Urinary bladder (tissue), 4 donors: ENCODE measurements at places on chromosomes 13 and 19. TPM values are rescaled to one million over a fixed set of nuclear protein-coding genes. Genes with fewer than 3 reads are reported as not detected.

The ZNF823 gene
- 35.1 TPM for total RNA-seq

The ZNF112 gene
- 18.7 TPM for total RNA-seq

The SH2D3A gene
- 11.4 TPM for total RNA-seq

The FAM216B gene
- not detected for total RNA-seq

The C13orf46 gene
- total RNA-seq: 0.85 TPM

The TEX101 gene
- not detected for total RNA-seq

The SYT3 gene
- 0.16 TPM for total RNA-seq

The AP2S1 gene
- 43.5 TPM for total RNA-seq

The PTH2 gene
- total RNA-seq: not detected

The KLK1 gene
- total RNA-seq: not detected

The SLC6A16 gene
- total RNA-seq: 0.26 TPM

The GPC5 gene
- total RNA-seq: 5.0 TPM

The ZNF77 gene
- 6.8 TPM for total RNA-seq

The ATP8A2 gene
- total RNA-seq: 1.4 TPM

The CGB3 gene
- not detected for total RNA-seq

The ZNF625 gene
- 26.9 TPM for total RNA-seq

The CEACAM4 gene
- not detected for total RNA-seq

The MAG gene
- total RNA-seq: 6.1 TPM

The RUBCNL gene
- total RNA-seq: 9.3 TPM

The ELSPBP1 gene
- total RNA-seq: not detected

The ATP8B3 gene
- total RNA-seq: 1.4 TPM

The MRPL54 gene
- total RNA-seq: 23.0 TPM

The BEST2 gene
- not detected for total RNA-seq

The ZNF560 gene
- total RNA-seq: 0.21 TPM

The PSG7 gene
- total RNA-seq: not detected

The PRSS57 gene
- not detected for total RNA-seq

The TDRD12 gene
- total RNA-seq: 1.1 TPM

The KLK2 gene
- not detected for total RNA-seq

The USHBP1 gene
- 6.0 TPM for total RNA-seq

The DGKH gene
- total RNA-seq: 36.4 TPM

The ZNF154 gene
- total RNA-seq: 29.3 TPM

The CD70 gene
- not detected for total RNA-seq

The FBXO17 gene
- 19.6 TPM for total RNA-seq

The RBM42 gene
- total RNA-seq: 14.8 TPM
